ENCODE measurements at places on chromosomes 11 and 22.

DNA sequence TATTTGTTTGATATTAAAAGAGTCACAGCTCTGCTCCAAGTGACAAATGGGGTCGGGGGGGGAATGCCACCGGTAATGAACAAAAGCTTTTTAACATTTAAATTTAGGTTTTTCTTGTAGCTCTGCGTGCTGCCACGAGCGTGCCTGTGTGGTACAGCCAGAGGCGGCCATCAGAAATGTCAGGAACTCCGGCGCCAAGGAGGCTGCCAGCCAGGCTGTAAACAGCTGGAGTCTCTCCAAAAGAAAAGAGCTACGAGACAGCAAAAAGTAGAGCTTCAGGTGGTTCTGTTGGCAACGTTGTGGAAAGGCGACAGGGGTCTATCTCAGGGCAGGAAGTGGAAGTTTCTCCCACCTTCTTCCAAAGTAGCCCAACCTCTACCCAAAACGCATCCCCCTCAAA lies 532.8 kb downstream of the OPCML start:
- DNase-seq, result no peak

DNA sequence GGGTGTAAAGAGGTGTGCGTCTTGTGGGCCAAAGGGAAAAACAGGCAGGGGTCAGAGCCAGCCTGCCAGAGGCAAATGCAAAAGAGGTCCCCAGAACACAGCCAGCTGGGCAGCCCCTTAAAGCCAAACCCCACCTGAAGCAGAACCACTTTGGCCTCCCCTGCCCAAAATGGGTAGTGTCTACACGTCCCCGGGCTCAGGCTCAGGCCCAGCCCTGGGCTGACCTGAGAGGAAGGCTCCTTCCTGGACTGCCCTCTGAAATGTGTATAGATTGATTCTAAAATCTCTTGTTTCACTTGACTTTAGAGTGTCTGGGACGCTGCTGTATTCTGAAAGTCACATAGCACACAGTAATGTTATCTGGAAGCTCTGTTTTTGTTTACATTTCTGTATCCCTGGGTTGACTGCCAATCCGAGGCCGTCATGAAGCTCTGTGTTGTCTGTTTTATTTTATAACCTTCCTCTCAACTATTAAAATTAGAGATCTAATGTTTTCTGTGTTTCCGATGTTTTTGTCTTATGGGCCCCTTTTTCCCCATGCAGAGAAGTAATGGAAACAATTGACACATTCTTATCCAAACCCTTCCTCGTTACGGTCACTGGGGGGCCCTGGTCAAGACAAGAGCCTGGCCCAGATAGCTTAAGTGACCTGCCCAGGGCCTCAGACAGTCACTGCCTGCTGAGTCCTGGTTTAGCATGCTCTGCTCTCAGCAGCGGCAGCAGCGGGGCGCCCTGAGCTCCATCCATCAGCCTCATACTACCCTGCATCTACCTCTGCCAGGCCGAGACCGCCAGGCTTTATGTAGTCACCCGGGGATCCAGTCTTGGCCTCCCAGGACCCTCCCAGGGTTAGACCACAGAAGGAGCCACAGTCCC lies 10.1 kb downstream of the OVOL1 start:
- no peak for DNase-seq

GRCh38 chr22:42372976-42373375 lies 59.2 kb downstream of the NFAM1 start:
- no peak for DNase-seq

- DNase-seq, result no peak
Measured at GRCh38 chr11:20248871-20249270, 88.6 kb upstream of the DBX1 start.

DNA sequence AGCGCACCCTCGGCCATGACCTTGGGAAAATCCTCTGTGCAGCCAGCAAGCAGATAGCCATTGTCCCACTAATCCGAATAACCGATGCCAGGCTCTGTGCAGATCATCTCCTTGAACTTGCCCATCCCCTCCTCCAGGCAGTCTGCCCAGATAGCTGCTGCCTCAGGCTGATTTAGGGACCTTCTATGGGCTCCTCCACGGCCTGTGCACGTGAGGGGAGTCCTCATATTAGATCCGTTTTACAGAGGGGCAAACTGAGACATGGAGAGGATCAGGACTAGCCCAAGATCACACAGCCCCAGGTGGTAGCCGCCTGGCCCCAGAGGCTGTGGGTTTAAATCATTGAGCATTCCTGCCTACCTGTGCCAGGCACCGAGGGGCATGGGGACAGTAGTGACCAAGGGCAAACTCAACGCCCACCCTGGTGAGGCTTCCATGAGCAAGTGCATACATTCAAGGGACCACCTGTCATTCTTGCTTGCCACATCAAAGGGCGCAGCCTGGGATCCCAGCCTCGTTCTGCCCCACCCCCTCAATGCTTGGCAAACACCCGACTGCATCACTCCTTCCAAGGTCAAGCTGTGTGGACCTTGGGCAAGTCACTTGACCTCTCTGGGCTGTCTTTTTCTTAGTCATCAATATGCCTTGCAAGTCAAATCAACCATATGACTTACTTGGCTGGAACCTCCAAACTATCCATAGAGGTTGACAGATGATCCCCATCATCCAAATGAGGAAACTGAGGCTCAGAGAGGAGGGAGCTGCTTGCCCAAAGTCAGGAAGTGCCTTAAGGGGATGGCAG lies 131.6 kb downstream of the MN1 start:
- no peak for DNase-seq

All from kidney glomerular epithelial cell (primary cell).